ENCODE measurements at places on chromosomes 1 and 21.

- DNase-seq, result no peak
These were observed 7.1 kb downstream of the PRRX1 start for GRCh38 chr1:170670802-170671628.

- no peak for DNase-seq
These were observed 38.2 kb downstream of the RABGAP1L start for GRCh38 chr1:174197547-174197946.

DNA sequence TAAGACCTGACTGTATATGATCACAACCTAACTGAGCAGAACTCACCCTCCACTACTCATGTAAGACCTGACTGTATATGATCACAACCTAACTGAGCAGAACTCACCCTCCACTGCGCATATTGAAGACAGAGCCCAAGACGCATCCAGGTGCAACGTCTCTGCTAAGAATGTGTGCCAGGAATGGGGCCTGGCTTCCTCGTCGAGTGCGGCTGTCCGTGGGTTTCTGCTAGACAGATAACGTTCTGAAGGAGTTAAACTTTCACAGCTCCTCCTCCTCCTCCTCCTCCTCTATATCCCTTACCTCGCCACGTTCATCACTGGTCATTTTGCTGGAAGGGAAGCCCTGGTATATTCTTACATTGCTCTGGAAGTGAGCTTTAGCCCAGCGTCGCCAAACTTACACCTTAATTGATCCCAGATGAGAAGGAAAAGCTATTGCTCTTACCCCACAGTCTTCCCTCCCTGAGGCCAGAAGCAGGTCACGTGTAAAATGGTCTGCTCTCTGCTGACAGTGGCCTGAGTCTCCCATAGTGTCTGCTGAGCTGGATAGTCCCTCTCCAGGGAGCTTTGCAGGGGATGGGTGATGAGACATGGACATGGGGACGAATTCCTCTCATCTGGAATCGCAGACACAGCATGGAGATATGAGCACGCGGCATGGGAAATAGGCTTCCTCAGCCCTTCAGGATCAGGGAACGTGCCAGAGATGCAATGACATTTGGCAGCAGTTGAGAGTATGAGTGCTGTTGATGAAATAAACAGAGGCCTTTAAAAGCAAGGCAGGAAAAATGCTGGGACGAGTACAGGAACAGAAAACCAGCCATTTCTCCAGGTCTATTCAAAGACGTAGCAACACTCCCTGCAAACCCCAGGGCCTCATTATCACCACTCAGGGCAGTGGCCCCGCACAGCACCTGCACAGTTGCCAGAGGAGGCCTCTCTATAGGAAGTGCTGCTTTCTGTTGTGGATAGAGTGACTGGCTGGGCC, 528.1 kb downstream of the KIF26B start:
- DNase-seq, result no peak

DNA sequence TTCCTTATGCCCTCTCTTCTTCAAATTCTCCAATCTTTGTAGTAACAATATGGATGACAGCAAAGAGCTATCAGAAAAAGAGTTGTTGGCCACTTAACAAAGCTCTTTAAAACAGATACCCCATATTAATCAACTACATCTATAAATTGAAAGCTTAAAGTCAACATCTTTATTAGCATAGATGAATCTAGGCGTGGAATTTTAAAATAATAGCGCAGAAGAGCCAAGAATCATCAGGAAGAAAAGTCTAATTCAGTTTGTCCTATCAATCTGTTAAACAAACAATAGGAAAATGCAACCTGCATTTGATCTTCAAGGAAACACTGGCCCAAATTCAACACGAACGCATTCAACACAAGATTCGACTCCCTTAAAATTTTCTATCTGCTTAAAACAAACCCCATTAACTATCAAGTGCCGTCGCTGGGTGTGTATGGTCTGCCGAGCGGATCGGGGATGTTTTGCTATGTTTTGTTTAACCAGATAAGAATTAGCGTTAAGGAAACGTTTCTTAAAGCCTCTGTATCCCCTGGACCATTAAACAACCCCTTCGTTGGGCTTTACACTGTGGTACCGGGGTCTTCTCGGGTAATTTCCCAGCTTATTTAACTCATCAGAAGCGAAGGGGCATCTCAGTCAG, 1.0 kb downstream of the LYST start:
- no peak for DNase-seq

- DNase-seq, result no peak
These were observed 38.9 kb downstream of the CCDC18 start for GRCh38 chr1:93219443-93219842.

GRCh38 chr1:198253259-198253658, 96.5 kb downstream of the NEK7 start:
- no peak for DNase-seq

- DNase-seq, result no peak
These were observed 326.5 kb upstream of the FMN2 start for GRCh38 chr1:239765163-239765562.

DNA sequence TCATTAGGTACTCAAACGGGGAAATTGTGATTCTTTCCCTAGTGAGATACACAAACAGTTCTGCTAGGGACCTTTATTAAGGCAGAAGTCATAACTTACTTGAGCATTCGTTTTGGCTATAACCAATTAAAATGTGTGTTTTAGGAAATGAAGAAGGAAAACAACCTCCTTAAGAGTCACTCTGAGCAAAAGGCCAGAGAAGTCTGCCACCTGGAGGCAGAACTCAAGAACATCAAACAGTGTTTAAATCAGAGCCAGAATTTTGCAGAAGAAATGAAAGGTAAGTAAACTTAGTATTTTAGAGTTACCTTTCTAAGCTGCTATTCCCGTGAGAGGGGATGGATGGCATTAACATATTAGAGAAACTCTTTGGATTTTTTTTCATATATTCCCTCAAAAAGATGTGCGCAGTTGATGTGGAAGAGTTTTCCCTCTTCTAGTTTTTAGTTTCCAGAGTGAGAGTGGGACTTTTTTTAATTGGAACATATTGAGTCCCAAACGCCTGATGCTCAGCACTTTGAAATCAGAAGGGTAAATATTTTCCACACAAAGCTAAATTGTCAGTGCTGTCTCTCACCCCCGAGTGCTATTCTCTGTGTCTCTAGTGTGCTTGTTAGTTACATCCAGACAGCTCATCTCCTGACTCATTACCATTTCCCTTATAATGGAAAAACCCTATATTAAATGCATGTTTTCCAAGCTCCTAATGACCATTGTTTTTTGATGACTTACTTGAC, 34.9 kb downstream of the CENPF start:
- DNase-seq, result no peak

- no peak for DNase-seq
These were observed 101.1 kb upstream of the HNRNPU start for GRCh38 chr1:244965185-244966030.

GRCh38 chr1:93061895-93062792, 16.9 kb upstream of the MTF2 start:
- no peak for DNase-seq

GRCh38 chr1:91490501-91490900, 10.2 kb upstream of the CDC7 start:
- DNase-seq, result no peak

DNA sequence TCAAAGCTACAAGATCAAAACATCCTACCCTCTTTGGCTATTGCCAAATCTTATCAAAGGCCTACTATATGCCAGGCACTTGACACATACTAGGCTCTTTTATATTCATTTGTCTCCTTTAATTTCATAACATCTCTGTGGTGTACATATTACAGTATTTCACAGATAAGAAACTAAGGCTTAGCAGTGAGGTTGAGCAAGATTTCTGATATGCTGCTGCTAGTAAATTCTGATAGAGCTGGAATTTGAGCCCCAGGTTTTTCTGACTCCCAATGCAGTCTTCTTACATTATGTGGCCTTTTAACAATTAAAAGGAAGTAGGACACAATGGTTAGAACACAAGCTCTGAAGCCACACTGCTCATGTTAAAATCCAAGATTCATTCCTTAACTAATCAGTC, 16.8 kb downstream of the CCDC185 start:
- DNase-seq, result no peak

DNA sequence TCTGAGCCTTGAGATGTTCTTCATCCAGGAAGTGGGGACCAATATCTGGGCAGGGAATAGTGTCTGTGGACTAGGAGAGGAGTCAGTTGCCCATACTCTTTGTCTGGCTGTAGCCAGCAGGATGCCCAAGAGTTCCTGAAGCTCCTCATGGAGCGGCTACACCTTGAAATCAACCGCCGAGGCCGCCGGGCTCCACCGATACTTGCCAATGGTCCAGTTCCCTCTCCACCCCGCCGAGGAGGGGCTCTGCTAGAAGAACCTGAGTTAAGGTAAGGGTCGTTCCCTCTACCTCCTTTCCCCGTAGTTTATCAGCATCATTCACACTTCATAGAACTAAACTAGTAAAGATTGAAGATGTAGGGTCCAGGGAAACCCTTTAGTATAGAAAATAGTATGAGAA, 3.4 kb upstream of the PPOX start:
- no peak for DNase-seq

GRCh38 chr1:236888903-236889302, 93.8 kb downstream of the MTR start:
- DNase-seq, result no peak

- peak; percentile 53 for DNase-seq
These were observed 9.6 kb downstream of the PROK1 start for GRCh38 chr1:110460253-110461220.

DNA sequence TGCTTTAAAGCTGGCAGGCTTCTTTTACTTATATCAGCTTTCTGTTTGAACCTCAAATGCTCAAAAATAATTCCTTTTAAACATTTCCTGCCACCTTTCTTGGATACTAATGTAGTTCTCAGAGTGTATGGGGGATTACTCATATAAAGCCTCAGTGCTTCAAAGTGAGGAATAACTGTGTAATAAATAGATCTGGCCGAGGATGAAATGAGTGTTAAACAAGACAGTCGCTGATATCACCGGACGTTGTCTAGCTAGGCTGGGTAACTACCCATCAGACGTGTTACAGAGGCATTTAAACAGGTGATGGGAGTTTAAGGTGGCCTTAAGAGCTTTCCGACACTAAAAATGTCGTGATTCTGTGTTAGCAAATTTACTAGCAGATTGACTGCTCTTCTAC, 53.1 kb downstream of the VANGL2 start:
- no peak for DNase-seq

- no peak for DNase-seq
These were observed 422 bp upstream of the RSBN1 start for GRCh38 chr1:113812661-113813135.

GRCh38 chr1:178143730-178144690, 50.1 kb downstream of the RASAL2 start:
- DNase-seq, result no peak

DNA sequence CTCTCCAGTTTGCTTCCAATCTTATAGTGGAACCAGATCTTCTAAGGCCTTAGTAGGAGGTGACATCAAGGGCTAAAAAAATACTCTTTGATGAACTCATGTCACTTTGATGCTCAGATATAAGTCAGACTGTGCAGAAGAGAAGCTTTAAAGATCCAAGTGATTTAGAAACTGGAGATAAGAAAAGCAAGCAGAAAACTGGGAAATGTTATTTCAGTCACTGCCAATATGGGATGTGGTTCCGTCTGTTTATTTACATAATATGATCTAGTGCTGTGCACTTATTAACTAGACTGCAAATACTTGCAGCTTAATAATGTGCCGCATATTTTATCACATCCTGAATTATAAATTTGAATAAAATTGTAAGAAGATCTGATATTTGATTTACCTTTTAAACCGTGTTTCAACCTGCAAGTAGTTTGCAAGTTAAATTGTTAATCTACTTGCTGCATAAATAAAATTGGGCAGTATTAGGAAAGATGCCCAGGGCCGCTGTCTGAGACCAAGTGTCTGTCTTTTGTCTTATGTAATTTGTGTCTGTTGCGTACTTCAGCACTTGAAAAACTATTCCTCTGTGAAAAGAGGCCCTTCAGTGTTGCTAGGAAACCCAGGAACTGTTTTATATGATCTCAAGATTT, 29.6 kb downstream of the CXADR start:
- no peak for DNase-seq

GRCh38 chr1:228420968-228421826, 4.5 kb upstream of the TRIM17 start:
- no peak for DNase-seq

DNA sequence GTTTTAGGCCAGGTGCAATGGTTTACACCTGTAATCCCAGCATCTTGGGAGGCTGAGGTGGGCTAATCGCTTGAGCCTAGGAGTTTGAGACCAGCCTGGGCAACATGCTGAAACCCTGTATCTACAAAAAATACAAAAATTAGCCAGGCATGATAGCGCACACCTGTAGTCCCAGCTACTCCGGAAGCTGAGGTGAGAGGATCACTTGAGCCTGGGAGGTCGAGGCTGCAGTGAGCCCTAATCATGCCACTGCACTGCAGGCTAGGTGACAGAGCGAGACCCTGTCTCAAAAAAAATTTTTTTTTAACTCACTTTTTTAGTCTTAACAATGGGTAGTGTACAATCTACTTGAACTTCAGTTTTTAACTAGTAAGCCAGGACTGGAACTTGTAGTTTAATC, 137.5 kb downstream of the HS2ST1 start:
- DNase-seq, result no peak

DNA sequence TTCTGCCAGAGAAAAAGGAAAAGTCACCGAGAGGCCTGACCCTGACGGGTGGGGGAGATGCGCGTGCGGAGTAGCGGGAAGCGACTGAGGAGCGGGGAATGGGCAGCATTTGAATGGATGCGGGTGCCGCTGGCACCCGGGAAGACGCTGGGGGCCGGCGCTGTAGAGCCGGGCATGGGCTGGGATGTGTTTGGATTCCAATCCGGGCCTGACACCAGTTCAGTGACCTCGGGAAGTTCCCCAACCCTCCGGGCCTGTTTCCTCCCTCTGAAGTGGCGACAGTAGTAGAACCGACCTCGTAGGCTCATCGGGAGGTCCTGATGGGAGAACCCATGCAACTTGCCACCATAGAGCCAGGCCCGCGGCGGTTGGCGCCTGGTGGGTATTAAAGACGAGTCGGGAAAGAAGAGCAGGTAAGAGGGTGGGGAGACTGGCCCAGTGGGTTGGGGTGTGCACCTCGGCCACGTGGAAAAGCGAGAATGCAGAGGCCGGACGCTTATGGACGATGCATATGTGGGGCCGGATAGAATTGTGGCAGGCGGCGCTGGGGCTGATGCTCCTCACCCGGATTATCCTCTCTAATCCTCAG, 642 bp upstream of the SLC16A1 start:
- DNase-seq, result peak; percentile 32

DNA sequence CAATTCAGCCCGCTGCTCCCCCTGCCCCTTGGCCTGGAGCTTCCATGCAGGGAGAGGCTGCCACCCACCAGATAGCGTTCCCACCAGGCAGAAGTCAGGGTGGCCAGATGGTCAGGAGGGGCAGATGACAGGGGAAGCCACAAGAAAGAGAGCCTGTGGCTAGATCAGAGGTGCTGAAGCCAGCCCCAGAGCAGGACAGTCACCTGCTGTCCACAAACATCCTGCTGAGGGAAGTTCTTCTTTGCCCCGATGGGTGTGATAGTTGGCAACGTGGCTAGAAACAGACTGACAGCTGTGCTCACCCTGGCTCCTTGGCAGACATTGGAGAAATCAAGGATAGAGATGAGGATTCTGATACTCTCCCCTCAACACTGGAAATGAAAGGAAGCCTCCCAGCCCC, 27.2 kb upstream of the SRP9 start:
- DNase-seq, result no peak

GRCh38 chr1:15362096-15362736, 47.5 kb upstream of the EFHD2 start:
- DNase-seq, result no peak

All from stimulated activated CD4-positive, alpha-beta T cell treated with anti-CD3 and anti-CD28 coated beads, TNF-alpha, amount 100 ng/mL, for 1 hour (primary cell).